Foreskin keratinocyte (primary cell): ENCODE measurements at places on chromosomes 7 and 10.

DNA sequence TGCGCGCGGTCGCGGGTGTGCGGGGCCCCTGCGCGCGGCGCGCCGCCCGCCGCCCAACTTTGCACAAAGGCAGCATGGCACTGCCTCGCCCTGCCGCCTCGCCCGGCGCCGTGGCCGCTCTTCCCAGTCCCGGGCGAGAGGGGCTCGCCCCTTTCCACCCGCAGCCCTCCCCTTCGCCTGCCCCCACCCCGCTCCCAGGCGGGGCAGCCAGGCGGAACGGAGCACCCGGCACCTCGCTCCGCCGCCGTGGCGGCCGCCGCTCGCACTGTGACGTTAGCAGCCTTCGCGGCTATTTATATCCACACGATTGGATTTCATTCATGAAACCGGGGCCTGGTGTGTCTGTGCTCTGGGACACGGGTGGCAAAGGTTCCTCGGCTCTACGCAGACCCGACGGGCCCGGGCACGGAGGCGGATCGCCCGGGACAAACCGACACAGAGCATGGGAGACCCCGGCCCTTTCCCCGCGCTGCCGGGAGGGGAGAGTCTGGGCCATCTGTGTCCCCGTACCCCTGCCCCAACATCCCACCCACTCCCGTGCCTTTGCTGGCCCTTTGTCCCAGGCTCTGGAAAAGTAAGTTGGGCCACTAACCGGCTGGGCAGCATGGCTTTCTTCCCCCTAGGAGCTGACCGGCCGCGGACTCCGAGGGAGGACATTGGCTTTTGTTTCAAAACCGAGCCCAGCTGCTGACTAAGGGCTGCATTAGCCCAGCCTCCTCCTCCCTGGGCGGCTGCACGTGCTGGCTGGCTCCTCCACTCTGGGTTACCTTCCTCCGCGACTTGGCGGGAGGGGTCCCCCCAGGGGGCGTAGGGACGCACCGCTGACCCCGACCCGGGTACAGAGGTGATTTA lies at the start of gene RHOBTB1:
Gene RHOBTB1, minus strand, starts transcription at position 128 of the 852 bp plus-strand sequence. CDS start 32,643 bp downstream, outside the sequence.
- peak; percentile 51 for DNase-seq

GRCh38 chr10:89609833-89610346 lies 35.2 kb downstream of the PANK1 start:
- DNase-seq: no peak

GRCh38 chr10:68625316-68625921 lies 65.3 kb downstream of the TET1 start:
- DNase-seq: no peak

- no peak for DNase-seq
These were observed 139.3 kb downstream of the CDCA7L start for GRCh38 chr7:21806388-21806787.

GRCh38 chr7:73880755-73881328 lies 19.9 kb downstream of the TMEM270 start:
- no peak for DNase-seq

- no peak for DNase-seq
These were observed 43.8 kb upstream of the ARL4A start for GRCh38 chr7:12643644-12644043.

DNA sequence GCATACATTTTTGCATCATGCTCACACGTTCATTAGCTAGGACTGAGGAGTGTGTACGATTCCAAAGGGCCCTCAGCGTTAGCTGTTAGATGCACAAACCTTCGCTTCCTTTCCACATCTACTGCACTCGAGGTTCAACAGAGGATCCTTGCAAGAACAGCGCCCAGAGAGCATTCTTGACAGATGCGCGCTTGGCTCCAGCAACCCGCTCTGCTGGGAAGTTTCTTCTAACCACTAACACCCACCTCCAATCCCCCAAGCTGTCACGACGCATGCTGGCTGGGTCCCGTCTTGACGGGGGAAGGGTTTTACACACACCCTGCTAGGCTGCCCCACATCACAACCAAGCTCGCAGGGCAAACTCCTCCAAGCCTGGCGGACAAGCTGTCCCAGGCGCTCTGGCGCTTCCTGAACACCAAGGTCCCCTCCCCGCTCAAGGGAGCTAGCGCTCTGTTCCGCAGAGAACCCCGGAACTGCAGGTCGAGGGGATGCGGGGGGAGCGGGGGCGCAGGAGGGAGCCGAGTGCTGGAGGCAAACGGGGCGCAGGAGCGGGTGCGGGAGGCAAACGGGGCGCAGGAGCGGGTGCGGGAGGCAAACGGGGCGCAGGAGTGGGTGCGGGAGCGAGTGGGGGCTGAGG lies 653 bp upstream of the ADRB1 start:
- no peak for DNase-seq

- DNase-seq: peak; percentile 59
These were observed 11.1 kb downstream of the FAM53B start for GRCh38 chr10:124732931-124733570.

DNA sequence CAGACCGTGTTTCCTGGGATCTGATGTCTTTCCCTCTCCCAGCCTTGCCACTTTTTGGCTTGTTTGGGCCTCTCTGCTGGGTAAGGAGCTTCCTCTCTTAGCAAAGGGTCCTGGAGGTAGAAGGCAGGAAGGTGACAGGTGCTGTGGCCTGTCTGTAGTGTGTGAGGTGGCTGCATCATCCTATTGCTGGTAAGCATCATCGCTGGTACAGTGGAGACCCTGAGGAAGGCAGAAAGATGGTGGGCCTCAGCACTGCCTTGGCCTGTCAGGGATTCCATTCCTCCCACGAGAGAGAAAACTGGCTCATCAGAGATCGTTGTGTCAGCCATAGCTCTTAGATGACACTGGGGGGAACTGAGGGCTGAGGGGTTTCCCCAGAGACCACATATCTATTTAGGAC lies 46.5 kb downstream of the ZMIZ1 start:
- DNase-seq: no peak

- DNase-seq: no peak
These were observed 544.2 kb upstream of the GALNT17 start for GRCh38 chr7:70587739-70588138.

GRCh38 chr10:66844176-66844942 lies 81.5 kb upstream of the LRRTM3 start:
- no peak for DNase-seq

GRCh38 chr10:132454296-132455198 lies 57.5 kb downstream of the PWWP2B start:
- DNase-seq: no peak

GRCh38 chr10:11535346-11535959 lies 76.0 kb downstream of the USP6NL start:
- no peak for DNase-seq

- no peak for DNase-seq
These were observed 83.1 kb downstream of the CHN2 start for GRCh38 chr7:29277436-29278215.

DNA sequence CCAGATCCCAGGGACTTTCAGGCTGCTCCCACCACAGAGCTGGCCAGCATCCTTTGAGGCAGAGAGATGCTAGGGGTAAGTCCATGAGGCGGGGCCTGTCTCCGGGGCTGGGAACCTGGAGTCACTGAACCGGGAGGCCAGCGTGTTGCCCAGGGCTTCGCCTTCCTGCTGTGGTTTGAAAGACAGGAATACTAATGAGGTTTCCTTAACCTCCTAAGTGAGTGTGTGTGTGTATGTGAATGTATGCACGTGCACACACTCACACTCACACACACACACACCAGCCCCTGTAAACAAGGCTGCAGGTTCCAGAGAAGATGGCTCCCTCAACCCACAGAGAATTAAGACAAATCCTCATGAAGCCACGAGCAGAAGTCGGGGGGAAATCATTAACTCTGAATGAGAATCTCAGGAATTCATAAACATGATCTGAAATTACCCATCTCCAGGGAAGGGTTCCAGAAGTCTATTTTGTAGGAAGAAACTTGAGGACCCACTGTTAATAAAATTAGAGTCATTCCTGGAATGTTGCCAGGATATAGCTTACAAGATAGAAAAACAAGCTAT lies 20.3 kb upstream of the PFKP start:
- no peak for DNase-seq

GRCh38 chr10:71243756-71244395 lies 31.5 kb downstream of the UNC5B start:
- peak; percentile 40 for DNase-seq
